ENCODE measurements at places on chromosomes 5 and 9.

- DNase-seq = no peak
These were observed 10.1 kb downstream of the TMEM252 start for GRCh38 chr9:68530618-68531017.

GRCh38 chr9:4755026-4755609, 14.1 kb upstream of the AK3 start:
- DNase-seq = no peak

GRCh38 chr9:89814340-89815040, 209.7 kb downstream of the GADD45G start:
- DNase-seq = no peak

- no peak for DNase-seq
These were observed 185.5 kb downstream of the ARHGAP26 start for GRCh38 chr5:142955628-142956027.

DNA sequence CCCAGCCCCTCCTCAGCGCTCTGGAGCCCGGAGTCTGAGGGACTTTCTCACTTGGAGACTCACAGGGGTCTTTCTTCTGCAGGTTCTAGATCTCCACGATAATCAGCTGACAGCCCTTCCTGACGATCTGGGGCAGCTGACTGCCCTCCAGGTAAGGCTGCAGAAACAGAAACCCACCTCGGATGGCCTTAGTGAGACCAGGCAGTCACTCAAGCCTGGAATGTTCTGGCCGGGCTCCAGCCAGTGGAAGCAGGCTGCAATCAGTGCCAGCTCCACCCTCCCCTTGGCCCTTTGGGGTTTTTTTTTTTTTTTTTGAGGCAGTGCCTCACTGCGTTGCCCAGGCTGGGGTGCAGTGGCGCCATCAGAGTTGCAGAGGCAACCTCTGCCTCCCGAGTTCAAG, 7.6 kb downstream of the LRSAM1 start:
- no peak for DNase-seq

GRCh38 chr9:122191584-122191983, 31.9 kb downstream of the MORN5 start:
- no peak for DNase-seq

DNA sequence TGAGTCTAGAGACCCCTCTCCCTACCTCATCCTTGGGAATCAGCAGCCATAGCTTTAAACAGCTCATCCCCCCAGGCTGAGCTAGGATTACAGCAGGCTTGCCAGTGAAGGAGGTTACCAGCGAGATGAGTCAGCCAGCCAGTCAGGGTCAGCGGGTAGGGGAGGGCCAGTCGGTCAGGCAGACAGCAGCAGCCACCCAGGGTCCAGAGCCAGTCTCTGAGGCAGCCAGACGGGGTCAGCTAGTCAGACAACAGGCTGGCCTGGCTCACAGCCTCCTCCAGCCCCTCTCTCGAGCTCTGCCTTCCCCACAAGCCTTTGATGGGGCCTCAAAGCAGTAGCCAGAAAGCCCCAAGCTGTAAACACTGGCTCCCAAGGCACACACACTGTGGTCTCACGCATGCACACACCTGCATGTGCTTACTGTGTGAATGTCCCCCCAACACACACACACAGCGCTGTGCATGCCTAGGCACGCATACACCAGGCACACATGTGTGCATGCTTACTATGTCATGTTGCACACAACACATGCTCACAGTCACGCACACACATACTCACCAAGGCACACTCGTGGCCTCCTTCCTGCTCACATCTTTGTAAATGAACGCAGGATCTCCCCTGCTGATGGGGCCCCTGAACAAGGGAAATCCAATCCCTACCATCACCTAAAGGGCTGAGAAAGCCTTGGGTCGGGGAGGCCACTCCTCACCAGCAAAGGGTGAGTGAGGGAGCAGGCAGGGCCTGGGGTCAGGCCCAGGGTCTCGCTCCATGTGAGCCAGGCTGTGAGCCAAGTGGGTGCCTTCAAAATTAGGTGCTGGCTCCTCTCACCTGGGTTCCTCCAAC, 28.2 kb upstream of the CPLX2 start:
- no peak for DNase-seq

DNA sequence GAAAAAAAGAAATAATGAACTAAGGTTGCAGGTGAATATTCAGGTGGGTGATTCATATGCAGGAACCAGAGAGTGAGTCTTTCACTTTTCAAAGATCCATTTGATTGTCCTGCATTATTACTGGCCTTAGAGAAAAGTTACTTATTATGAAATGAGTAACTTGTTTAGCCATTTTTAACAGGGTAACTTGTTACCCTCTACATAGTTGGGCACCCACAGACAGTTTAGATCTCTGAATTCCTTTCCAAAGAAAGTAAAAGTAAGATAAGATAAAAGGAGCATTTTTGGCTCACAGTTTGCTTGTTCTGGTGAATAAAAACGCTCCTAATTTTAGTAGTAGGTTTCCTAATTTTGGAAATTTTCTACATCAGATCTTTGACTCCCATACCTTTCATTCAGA, 54.1 kb upstream of the DAB2 start:
- no peak for DNase-seq

DNA sequence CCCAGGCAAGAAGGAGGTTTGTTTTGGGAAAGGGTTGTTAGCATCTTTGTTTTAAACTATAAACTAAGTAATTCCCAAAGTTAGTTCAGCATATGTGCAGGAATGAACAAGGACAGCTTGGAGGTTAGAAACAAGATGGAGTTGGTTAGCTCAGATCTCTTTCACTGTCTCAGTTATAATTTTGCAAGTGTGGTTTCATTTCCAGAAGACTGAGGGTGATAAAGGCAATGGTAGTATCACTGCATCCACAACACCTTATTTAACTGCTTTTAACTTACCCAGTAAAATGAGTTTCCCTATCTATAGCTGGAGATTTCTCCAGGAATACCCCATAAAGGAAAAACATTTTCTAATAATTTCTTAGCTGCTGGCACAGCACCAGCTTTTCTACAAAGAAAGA, 152.7 kb downstream of the AOPEP start:
- DNase-seq = no peak

Data from stimulated activated CD8-positive, alpha-beta memory T cell treated with anti-CD3 and anti-CD28 coated beads, Interleukin-15, amount 100 ng/mL, for 48 hours (primary cell).